ENCODE measurements at places on chromosomes 7 and 10.
A peak's percentile ranks its signal among the peaks of the same experiment; 100 is the strongest.

GRCh38 chr10:3647074-3647473 lies 137.9 kb downstream of the KLF6 start:
- DNase-seq, result no peak

DNA sequence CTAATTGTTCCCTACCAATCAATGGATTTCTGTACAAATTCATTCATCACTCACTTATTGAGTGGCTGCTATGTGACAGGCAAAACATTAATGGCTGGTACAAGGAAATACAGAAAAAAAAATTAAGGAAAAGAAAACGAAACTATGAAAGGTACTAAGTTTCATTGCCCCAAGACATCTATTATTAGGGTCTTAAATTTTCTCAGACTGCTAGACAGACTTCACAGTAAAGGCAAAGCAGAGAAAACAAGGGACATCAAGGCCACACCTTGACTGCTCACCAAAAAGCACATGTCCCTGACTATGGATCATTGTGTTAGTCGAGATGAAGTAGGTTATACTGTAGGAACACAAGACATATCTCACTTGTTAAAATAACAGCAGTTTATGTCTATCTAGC lies 36.5 kb downstream of the DGKI start:
- DNase-seq, result no peak

DNA sequence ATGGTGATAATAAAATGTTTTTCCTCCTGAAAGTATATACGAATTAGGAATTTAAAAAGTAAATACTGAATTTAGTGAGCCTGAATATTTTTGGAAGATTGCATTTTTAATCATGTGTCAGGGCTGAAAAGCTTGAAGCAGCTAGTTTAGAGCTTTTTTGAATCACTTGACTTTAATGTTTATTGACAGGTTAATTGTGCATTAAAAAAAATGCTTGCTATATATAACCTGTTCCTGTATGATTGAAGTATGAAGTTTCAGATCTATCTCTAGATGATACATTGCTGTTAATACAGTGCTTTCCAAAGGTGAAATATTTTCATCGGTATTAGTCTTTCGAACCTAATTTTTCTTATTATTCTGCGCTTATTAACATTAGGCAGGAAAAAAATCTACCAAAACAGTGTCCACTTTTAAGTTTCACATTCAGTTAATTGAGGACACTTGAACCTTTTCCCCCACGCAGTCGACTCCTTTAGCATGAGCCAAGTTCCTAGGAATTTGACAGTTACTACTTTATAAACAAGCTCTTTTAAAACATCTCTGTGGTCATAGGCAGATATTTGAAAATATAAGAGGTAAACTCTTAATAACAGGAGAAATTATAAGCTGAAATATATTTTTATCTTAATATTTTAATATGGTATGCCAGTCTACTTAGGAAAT lies 187.1 kb downstream of the MLLT10 start:
- DNase-seq, result no peak

GRCh38 chr10:6038071-6038631 lies 24.0 kb downstream of the IL2RA start:
- DNase-seq, result peak; percentile 53

- no peak for DNase-seq
Observed at GRCh38 chr10:89224739-89225443, 17.8 kb upstream of the CH25H start.

DNA sequence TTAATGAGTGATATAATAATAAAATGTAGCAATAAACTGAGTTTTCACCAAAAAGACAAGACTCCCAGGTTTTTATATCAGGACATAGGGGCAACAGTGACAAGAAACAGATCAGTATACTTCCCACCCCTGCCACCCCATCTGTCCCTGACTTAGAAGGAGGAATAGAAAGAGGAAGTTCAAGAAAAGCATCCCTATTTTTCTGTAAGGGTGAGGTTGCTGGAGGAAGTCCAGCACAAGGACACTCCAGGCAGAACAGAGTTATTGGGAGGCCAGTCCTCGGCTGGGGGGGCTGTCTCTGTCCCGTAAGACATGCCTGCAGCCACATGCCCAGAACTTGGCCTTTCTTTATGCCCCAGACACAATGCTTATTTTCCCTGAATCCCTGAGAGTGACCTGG lies 16.5 kb upstream of the TLX1 start:
- DNase-seq, result no peak

GRCh38 chr10:123518765-123519164 lies 147.4 kb upstream of the GPR26 start:
- DNase-seq, result peak; percentile 13

- DNase-seq, result no peak
Observed at GRCh38 chr7:142585425-142585824, 163.8 kb upstream of the PRSS1 start.

Data from activated CD8-positive, alpha-beta memory T cell treated with anti-CD3 and anti-CD28 coated beads for 24 hours (primary cell).